ENCODE measurements at places on chromosomes 13 and 19. TPM values are rescaled to one million over a fixed set of nuclear protein-coding genes. Genes with fewer than 3 reads are reported as not detected.

Gene GAS6
- 175 TPM for total RNA-seq

Gene ADGRE3
- not detected for total RNA-seq

Gene HMGB1
- total RNA-seq: 239 TPM

- no peak for DNase-seq
- no peak overlapping the region for H3K27ac ChIP-seq
- H3K27me3 ChIP-seq: no peaks in the 10 kb centered on the region
- H3K4me1 ChIP-seq: no peaks in the 10 kb centered on the region
- H3K36me3 ChIP-seq: no peaks in the 10 kb centered on the region
Observed at GRCh38 chr13:107458269-107458668, 757.1 kb downstream of the LIG4 start.

DNA sequence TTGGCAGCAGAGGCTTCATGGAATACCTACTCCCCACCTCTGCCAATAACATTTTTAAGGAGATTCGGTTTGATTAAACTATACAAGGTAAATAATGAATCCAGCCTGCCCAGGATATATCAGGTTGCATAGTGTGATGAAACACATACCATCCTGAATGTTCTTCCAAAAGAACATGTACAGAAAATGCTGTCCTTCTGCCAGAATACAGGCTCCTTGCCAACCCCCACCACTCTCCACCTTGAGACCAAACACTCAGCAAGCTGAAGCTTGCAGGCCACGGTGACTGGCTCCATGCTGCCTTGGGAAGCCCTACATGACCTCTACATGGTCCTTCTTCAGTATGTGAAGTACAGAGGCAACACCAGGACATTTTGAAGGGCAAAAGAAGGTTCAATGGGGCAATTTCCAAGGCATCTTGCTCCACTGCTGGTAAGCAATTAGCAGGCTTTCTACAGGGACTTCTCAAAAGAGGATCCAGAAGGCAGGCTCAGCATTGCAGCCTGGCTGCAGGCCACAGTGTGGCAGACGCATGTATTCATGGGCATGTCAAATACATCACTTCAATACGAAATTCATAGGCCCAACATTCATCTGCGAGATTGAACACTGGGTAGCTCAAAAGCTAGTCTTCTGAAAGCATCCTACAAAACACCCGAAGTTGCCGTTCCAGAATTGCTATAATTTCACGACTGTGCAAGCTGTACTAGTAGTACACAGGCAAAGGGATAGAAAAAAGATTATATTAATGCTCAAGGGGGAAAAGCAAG lies 62.4 kb upstream of the SERP2 start:
- peak overlapping the region; percentile 31 for H3K27ac ChIP-seq
- H3K4me1 ChIP-seq: peaks cover 62% of the 10 kb centered on the region
- no peaks in the 10 kb centered on the region for H3K27me3 ChIP-seq

DNA sequence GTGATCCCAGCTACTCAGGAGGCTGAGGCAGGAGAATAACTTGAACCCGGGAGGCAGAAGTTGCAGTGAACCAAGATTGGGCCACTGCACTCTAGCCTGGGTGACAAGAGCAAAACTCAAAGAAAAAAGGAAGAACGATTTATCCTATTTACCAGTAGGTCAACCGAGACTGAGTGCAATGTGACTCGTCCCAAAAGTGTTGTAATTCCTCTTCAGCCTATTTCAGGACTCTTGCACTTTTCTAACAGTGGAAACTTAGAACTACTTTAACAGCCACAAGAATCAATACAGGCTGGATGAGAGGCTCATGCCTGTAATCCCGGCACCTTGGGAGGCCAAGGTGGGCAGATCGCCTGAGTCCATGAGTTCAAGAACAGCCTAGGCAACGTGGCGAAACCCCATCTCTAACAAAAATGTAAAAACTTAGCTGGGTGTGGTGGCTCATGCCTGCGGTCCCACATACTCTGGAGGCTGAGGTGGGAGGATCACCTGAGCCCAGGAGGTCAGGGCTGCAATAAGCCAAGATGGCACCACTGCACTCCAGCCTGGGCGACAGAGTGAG lies 4.3 kb upstream of the NR1H2 start:
- H3K27ac ChIP-seq: no peak overlapping the region
- H3K4me3 ChIP-seq: no peak overlapping the region
- H3K4me1 ChIP-seq: peaks cover 21% of the 10 kb centered on the region
- no peaks in the 10 kb centered on the region for H3K27me3 ChIP-seq
- no peaks in the 10 kb centered on the region for H3K36me3 ChIP-seq

DNA sequence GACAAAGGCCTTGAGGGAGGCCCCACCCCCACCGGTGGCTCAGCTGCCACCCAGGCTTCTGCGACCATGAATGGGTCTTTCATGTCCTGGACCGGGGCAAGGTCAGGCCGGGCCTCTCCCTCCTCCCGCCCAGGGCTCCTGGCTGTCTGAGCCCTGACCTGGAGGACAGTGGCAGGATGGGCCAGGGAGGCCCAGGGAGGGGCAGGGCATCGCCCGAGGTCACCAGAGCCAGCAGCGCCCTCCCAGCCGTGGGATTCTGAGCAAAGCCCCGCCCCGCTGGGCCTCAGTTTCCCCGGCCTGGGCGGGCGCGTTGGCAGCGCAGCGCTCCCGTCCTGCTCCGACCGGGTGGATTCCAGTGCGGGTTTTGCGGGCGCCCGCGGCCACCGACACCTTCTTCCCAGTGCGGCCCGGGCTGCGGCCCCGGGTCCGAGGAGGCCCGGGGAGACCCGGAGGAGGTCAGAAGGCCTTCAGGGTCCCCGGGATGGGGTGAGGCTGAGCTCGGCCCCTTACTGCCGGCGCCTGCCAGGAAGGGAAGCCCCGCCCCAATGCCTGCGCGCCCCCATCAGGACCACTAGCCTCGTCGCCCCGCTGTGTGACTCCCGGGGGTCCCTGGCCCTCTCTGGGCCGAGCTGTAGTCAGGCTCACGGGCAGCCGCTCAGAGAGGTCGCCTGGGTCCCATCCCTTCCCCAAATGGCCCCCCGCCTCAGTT lies 24.6 kb upstream of the SEMA6B start:
- H3K4me3 ChIP-seq: peak overlapping the region; percentile 45
- H3K4me1 ChIP-seq: peaks cover 24% of the 10 kb centered on the region
- H3K36me3 ChIP-seq: no peaks in the 10 kb centered on the region
- DNase-seq: no peak
- peaks cover 69% of the 10 kb centered on the region for H3K27me3 ChIP-seq

Gene PSPC1
- total RNA-seq: 35.8 TPM

- no peaks in the 10 kb centered on the region for H3K36me3 ChIP-seq
- H3K4me3 ChIP-seq: no peak overlapping the region
- no peak for DNase-seq
- peaks cover 18% of the 10 kb centered on the region for H3K4me1 ChIP-seq
Observed at GRCh38 chr19:50912727-50913716, 1.8 kb upstream of the KLK4 start.

DNA sequence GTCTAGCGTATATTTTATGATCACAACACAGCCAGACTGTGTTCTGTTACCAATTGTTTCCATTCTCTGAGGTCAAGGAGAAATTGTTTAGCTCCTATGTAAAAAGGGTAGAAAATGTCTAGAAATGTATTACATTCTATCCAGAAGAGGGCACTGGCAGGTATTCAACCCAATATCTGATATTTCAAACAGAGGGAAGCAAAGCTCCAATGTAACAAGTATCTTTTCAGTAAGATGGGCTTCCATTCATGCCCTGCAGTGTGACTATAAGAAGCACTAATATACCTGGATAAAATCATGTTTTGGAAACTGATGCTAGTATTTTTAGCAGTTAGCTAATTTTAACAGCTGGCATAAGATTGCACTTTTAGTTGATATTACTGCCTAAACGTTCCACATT lies 312.7 kb downstream of the FGF14 start:
- DNase-seq: no peak
- H3K4me3 ChIP-seq: no peak overlapping the region
- H3K27ac ChIP-seq: no peak overlapping the region
- H3K27me3 ChIP-seq: no peaks in the 10 kb centered on the region
- H3K36me3 ChIP-seq: no peaks in the 10 kb centered on the region

All from suprapubic skin (tissue), 4 donors.